ENCODE measurements at places on chromosomes 7 and 10.

DNA sequence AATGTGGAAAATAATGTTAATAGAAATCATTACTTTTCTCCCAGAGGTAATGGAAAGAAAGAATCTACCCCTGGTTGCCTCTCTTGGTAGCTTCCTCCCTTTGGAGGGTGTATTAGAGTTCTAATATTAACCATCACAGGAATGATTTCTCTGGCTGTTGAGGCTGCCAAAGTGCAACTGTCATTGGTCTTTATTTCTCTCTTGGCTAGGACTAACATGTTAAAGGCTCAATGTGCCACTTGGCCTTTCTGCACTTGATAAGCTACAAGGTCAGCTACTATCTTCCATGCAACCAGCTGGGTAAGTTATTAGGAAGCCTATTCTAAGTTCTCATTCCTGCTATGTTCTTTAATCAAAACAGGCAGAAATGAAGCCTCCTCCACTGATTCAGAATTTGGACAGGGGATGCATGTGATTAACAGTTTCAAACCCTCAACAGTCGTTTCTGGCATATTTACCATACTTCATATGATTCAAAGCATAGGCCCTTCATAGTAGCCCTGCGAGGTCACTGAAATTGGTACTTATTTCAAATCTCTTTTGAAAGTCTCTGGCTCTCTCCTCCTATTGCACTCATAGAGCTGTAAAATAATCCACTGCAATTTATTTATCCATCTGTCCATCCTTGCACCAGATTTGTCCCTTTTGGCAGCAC lies 645.0 kb downstream of the SORCS1 start:
- H3K4me3 ChIP-seq: no peak overlapping the region
- H3K36me3 ChIP-seq: no peaks in the 10 kb centered on the region
- no peak for DNase-seq
- no peak overlapping the region for H3K27ac ChIP-seq
- H3K4me1 ChIP-seq: peaks cover 6% of the 10 kb centered on the region

- H3K4me3 ChIP-seq: no peak overlapping the region
- no peak for DNase-seq
- H3K36me3 ChIP-seq: no peaks in the 10 kb centered on the region
- no peak overlapping the region for H3K27ac ChIP-seq
- H3K4me1 ChIP-seq: no peaks in the 10 kb centered on the region
These were observed 34.2 kb downstream of the C10orf67 start for GRCh38 chr10:23310404-23310803.

- no peak overlapping the region for H3K4me3 ChIP-seq
- no peaks in the 10 kb centered on the region for H3K36me3 ChIP-seq
- no peaks in the 10 kb centered on the region for H3K27me3 ChIP-seq
- no peak overlapping the region for H3K27ac ChIP-seq
- H3K4me1 ChIP-seq: no peaks in the 10 kb centered on the region
These were observed 11.8 kb downstream of the WDFY4 start for GRCh38 chr10:48696535-48696873.

- no peaks in the 10 kb centered on the region for H3K36me3 ChIP-seq
- H3K27ac ChIP-seq: no peak overlapping the region
- no peak overlapping the region for H3K4me3 ChIP-seq
- H3K4me1 ChIP-seq: peaks cover 2% of the 10 kb centered on the region
These were observed 251.6 kb downstream of the SKAP2 start for GRCh38 chr7:26612742-26613141.

GRCh38 chr10:7168414-7168813 lies 242.4 kb downstream of the SFMBT2 start:
- no peaks in the 10 kb centered on the region for H3K4me1 ChIP-seq
- no peak overlapping the region for H3K4me3 ChIP-seq
- no peaks in the 10 kb centered on the region for H3K36me3 ChIP-seq
- no peak overlapping the region for H3K27ac ChIP-seq
- DNase-seq: no peak

DNA sequence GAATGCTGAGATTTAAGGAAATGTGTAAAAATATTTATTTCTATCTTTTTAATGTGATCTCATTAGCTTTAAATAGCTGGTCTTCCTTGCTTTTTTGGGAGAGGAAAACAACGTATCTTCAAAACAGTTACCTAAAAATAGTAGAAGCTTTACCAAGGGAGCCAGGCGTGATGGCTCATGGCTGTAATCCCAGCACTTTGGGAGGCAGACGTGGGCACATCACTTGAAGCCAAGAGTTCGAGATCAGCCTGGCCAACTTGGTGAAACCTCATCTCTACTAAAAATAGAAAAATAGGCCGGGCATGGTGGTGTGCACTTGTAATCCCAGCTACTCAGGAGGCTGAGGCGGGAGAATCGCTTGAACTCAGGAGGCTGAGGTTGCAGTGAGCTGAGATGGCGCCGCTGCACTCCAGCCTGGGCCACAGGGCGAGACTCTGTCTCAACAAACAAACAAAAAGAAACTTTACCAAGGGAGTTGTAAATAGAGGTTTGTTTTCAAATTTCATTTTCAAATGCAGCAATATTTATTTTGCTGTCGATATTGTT lies 48.4 kb upstream of the ITGB1 start:
- H3K4me1 ChIP-seq: peaks cover 29% of the 10 kb centered on the region
- no peaks in the 10 kb centered on the region for H3K27me3 ChIP-seq
- DNase-seq: no peak
- H3K36me3 ChIP-seq: no peaks in the 10 kb centered on the region

DNA sequence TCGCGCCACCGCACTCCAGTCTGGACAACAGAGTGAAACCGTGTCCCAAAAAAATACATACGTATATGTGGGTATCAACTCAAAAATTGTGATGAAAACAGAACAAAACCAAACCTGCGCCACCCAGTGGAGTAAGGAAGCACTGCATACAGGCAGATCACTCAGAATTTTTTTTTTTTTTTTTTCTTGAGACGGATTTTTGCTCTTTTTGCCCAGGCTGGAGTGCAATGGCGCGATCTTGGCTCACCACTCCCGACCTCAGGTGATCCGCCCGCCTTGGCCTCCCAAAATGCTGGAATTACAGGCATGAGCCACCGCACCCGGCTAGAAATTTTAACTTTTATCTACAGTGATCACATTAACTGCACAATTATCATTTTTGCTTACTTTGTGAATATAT lies 9.1 kb upstream of the TMEM236 start:
- H3K27me3 ChIP-seq: no peaks in the 10 kb centered on the region
- H3K36me3 ChIP-seq: no peaks in the 10 kb centered on the region
- no peak overlapping the region for H3K4me3 ChIP-seq
- H3K27ac ChIP-seq: no peak overlapping the region

DNA sequence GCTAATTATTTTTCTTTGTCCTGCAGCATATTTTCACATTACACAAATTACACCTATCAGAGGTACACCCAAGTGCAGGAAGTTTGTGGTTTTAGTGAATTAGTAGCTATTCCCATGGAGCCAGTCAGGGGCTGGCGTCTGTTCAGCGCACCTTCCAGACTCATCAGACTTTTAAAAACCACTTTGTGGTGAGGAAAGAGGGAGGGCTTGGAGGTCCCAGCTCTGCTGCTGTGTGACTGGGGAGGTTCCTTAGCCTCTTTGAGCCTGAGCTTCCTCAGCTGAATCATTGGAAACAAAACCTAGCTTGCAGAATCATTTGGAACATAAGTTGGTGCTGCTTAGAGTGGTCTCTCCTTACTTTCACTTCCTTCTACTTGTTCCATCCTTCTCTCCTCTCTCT lies 175.4 kb downstream of the SORCS3 start:
- H3K4me1 ChIP-seq: no peaks in the 10 kb centered on the region
- no peaks in the 10 kb centered on the region for H3K36me3 ChIP-seq
- DNase-seq: no peak
- H3K4me3 ChIP-seq: no peak overlapping the region

- no peaks in the 10 kb centered on the region for H3K36me3 ChIP-seq
- DNase-seq: no peak
- H3K27ac ChIP-seq: no peak overlapping the region
- H3K4me3 ChIP-seq: no peak overlapping the region
- peaks cover 10% of the 10 kb centered on the region for H3K4me1 ChIP-seq
These were observed 277.5 kb downstream of the PLXNA4 start for GRCh38 chr7:132298790-132299189.

- no peak for DNase-seq
- no peaks in the 10 kb centered on the region for H3K36me3 ChIP-seq
- H3K4me3 ChIP-seq: no peak overlapping the region
- no peak overlapping the region for H3K27ac ChIP-seq
These were observed 30.7 kb upstream of the HSPA12A start for GRCh38 chr10:116772909-116773705.

GRCh38 chr10:49534670-49535381 lies 4.1 kb downstream of the ERCC6 start:
- peaks cover 28% of the 10 kb centered on the region for H3K36me3 ChIP-seq
- 0 out of 2 replicates have a peak overlapping the region, but pooled peaks have one; percentile 9 for H3K4me3 ChIP-seq
- peak overlapping the region; percentile 71 for H3K27ac ChIP-seq
- H3K4me1 ChIP-seq: peaks cover 21% of the 10 kb centered on the region
- no peaks in the 10 kb centered on the region for H3K27me3 ChIP-seq
- DNase-seq: no peak

GRCh38 chr10:116002735-116003134 lies 270.3 kb downstream of the GFRA1 start:
- no peak overlapping the region for H3K27ac ChIP-seq
- no peaks in the 10 kb centered on the region for H3K36me3 ChIP-seq
- H3K4me1 ChIP-seq: peaks cover 9% of the 10 kb centered on the region
- no peaks in the 10 kb centered on the region for H3K27me3 ChIP-seq
- no peak overlapping the region for H3K4me3 ChIP-seq

DNA sequence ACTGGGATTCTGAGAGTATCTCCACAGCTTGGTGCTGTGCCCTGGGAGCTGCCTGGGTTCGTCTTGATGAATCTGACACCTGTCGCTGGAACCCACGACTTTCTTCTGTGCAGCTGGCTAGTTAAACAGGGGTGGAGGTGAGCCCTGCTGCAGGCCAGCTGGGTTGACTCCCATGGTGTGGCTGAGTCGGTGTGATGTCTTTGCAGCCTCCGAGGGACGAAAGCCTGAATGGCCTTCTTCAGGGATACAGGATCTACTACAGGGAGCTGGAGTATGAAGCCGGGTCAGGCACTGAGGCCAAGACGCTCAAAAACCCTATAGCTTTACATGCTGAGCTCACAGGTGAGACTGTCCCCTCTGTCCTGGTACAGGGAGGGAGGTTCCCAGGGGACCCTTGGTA lies 508.1 kb upstream of the FOXK1 start:
- no peak overlapping the region for H3K4me3 ChIP-seq
- H3K36me3 ChIP-seq: no peaks in the 10 kb centered on the region
- no peak overlapping the region for H3K27ac ChIP-seq
- no peaks in the 10 kb centered on the region for H3K27me3 ChIP-seq

GRCh38 chr10:33388382-33388781 lies 53.9 kb upstream of the NRP1 start:
- no peaks in the 10 kb centered on the region for H3K27me3 ChIP-seq
- peaks cover under 1% of the 10 kb centered on the region for H3K4me1 ChIP-seq
- H3K36me3 ChIP-seq: no peaks in the 10 kb centered on the region
- no peak for DNase-seq
- H3K27ac ChIP-seq: no peak overlapping the region

DNA sequence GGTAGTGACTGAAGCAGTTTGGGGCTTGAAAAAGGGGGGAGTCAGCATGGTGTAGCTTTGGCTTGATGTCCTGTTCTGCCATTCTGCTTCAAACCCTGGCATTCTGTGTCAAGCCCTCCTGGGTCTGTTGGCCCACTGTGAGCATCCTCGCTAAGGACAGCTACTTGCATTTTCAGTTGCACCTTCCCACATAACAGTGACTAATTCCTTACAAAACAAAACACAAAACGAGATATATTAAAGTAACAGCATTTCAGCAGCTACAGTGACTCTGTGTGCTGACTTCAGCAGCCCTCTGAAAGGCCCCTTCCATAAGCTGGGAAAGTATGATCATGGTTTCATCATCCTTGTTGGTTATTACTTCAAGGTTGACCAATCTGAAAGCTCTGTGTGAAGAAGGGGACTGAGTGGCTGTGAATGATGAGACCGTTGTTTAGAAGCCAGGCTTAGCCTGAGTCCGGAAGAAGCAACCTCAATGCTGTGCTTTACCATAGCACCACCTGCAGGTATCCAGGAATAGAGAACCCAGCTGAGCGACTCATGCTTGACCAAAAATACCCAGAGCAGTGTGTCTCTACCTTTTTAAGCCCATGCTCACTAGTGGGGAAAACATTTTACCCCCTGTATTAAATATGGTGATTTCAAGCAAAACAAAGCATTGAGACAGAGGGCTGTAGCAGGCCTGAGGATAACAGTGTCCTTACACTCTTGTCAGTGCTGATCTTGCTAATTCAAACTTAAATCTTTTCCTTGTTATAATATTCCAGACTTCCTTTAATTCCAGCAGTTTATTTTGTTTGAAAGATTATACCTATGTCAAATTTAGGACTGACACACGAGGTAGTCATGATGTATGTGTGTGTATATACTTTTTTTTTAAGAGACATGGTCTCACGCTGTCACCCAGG lies 42.6 kb upstream of the CC2D2B start:
- no peak overlapping the region for H3K4me3 ChIP-seq
- no peak overlapping the region for H3K27ac ChIP-seq
- no peaks in the 10 kb centered on the region for H3K27me3 ChIP-seq
- peak; percentile 35 for DNase-seq

GRCh38 chr7:147279964-147280374 lies 1163.4 kb downstream of the CNTNAP2 start:
- no peaks in the 10 kb centered on the region for H3K4me1 ChIP-seq
- H3K27me3 ChIP-seq: no peaks in the 10 kb centered on the region
- DNase-seq: no peak
- H3K36me3 ChIP-seq: no peaks in the 10 kb centered on the region

DNA sequence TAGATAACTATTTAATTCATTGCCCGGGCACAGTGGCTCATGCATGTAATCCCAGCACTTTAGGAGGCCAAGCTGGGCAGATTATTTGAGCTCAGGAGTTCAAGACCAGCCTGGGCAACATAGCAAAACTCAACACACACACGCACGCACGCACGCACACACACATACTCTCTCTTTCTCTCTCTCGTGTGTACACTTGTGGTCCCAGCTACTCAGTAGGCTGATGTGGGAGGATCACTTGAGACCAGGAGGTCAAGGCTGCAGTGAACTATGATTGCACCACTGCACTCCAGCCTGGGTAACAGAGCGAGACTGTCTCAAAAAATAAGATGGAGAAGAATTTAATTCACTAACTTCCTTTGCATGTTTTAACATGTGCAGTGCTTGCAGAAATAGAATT lies 38.1 kb downstream of the PTPN12 start:
- no peak overlapping the region for H3K4me3 ChIP-seq
- DNase-seq: no peak
- peaks cover 32% of the 10 kb centered on the region for H3K36me3 ChIP-seq

GRCh38 chr7:49396229-49396628 lies 377.2 kb upstream of the VWC2 start:
- no peaks in the 10 kb centered on the region for H3K4me1 ChIP-seq

GRCh38 chr7:74481458-74482196 lies 27.9 kb downstream of the GTF2IRD1 start:
- H3K27me3 ChIP-seq: no peaks in the 10 kb centered on the region
- peak; percentile 61 for DNase-seq
- no peak overlapping the region for H3K4me3 ChIP-seq
- peaks cover 50% of the 10 kb centered on the region for H3K4me1 ChIP-seq
- peak overlapping the region; percentile 73 for H3K27ac ChIP-seq

GRCh38 chr7:21107101-21107500 lies 320.4 kb upstream of the SP8 start:
- H3K27ac ChIP-seq: no peak overlapping the region
- no peak for DNase-seq
- no peaks in the 10 kb centered on the region for H3K36me3 ChIP-seq

All from SK-N-SH (cell line).